ENCODE measurements at places on chromosomes 7 and 10. TPM values are rescaled to one million over a fixed set of nuclear protein-coding genes. Genes with fewer than 3 reads are reported as not detected.

The CHRM2 gene
- total RNA-seq: 5.2 TPM

The AKR1C4 gene
- not detected for total RNA-seq

The LIPF gene
- total RNA-seq: not detected

The EN2 gene
- total RNA-seq: not detected

The IRF5 gene
- total RNA-seq: under 0.01 TPM

The FFAR4 gene
- total RNA-seq: not detected

Data from GM23248 (cell line).